ENCODE measurements at places on chromosomes 2 and 18.

DNA sequence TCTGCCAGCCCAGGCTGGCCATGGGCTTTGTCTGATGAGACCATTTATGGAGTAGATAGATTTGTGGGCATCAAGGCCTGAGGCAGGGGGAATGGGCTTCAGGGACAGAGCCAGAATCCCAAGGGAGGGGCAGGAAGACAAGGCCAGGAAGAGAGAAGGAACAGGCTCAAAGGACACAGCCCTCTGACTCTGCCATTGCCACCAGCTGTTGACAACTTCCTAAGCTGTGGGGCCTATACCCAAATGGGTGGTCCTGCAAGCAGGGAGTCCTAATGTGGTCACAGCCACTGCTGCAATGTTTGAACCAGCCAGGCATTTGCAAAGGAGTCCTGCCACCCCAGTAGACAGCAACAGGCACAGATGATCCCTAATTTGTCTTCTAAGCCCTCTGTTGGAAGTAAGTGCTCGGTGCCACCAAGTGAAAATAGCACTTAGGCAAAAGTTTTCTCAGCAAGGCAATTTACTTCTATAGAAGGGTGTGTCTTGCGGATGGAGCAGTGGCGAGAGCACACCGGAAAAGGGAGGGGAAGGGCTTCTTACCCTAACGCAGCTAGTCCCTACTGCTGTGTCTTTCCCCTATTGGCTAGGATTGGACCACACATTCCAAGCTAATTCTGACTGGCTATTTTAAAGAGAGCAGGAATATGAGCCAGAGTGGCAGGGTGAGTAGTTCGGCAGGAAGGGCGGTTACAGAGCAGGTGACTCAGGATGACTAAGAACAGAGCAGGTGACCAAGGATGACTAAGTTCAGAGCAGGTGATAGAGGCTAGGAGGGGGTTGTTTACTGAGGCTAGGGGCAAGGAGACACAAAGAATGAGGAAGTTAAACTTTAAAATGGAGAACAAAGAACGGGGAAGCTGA, 47.2 kb downstream of the C1QL2 start:
- DNase-seq, result no peak

- no peak for DNase-seq
These were observed 8.0 kb upstream of the MYL1 start for GRCh38 chr2:210323003-210323402.

GRCh38 chr2:109131777-109132176, 2.8 kb downstream of the SH3RF3 start:
- DNase-seq, result no peak

DNA sequence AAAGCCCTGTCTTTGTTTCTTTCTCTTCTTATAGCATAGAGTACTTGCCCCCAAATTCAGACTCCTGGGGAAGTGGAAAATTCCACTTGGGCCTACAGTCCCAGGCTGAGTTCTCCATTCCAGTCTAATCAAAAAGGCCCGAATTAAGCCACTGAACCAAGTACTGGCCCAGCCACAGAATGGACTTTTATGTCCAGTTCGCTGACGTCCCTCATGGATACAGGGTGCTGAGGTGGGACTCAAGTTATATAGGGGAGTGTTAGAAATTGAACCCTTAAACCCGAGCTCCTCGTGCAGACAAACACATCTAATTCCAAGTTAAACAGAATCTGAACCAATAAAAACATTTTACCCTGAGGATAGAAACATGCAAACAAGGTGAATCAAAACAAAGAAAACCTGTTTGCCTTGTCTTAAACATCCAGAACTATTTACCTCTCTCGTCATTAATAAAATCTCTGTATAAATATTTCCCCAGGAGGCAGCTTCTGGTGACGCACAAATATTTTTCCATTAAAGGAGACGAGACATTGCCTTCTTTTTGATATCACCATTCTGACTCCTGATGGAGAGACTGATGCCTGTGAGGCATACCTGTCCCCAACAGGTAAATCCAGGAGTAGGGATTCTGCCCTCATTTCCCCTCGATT, 136.8 kb upstream of the ARL4C start:
- no peak for DNase-seq

DNA sequence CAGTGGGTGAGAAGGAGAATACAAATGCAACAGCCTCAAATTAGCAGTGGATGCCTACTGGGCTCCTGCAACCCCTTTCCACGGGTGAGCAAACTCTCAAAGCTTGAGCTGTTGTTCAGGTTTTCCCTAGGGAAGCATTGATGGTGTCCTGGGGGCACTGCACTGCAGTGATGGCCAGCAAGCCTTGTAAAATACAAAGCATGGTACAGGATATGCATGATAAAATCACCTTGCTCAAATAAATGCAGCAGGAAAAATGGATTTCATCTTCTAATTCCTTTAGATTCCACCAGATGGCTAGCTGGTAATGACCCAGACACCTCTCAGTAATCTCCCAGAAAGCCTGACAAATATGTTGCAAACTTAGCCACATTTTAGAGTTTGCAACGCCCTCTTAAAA, 698.2 kb downstream of the TRIB2 start:
- no peak for DNase-seq

DNA sequence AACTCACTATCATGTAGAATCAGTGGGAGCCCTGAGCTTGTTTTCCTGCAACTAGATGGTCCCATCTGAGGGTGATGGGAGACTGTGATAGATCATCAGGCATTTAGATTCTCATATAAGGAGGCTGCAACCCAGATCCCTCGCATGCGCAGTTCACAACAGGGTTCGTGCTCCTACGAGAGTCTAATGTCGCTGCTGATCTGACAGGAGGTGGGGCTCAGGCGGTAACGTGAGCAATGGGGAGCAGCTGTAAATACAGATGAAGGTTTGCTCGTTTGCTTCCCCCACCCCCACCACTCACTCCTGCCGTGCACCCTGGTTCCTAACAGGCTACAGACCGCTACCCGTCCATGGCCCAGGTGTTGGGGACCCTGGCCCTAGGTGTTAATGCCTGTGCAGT, 113.6 kb downstream of the RNF144A start:
- DNase-seq, result no peak

- DNase-seq, result no peak
These were observed 628.6 kb upstream of the ID2 start for GRCh38 chr2:8053216-8053615.

- no peak for DNase-seq
These were observed 24.6 kb upstream of the CREB1 start for GRCh38 chr2:207505171-207505570.

DNA sequence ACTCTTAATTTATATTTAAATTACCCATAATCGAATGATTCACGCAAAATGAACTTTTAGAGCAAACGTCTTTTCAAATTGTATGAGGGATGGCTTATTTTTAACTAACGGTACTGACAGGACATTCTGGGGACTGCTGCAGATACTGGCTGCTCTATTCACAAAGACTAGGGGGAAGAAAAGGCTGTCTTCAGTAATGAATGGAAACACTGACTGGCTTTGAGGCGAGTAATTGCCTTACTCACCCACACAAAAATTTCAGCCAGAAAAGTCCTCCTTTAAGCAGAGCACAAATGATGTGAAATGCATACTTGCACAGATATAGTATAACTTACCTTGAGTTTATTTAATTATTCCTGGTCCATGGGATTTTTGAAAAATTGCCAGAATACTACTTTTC, 852.6 kb downstream of the DPP10 start:
- DNase-seq, result no peak

- DNase-seq, result no peak
These were observed 112.9 kb downstream of the SOS1 start for GRCh38 chr2:39007875-39008504.

DNA sequence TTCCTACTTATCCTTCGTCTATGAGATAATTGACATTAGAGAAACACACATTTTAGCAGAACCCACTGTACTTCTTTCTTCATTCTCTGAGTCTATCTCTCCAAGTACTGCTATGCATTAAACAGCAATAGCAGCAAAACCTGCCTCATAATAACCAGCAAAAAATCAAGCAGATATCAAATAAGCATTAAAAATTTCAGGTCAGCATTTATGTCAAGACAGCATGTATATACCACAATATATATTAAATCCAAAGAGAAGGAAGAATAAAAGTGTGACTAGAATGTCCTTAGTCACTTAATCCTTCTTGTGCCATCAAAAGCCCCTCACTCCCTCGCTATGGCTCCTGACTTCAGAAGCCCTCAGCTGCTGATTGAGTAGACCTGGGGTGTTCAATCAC, 131.3 kb downstream of the MGAT5 start:
- no peak for DNase-seq

GRCh38 chr2:12734914-12735654, 18.3 kb downstream of the TRIB2 start:
- no peak for DNase-seq

GRCh38 chr2:17918789-17919188, 40.3 kb downstream of the KCNS3 start:
- DNase-seq, result no peak

DNA sequence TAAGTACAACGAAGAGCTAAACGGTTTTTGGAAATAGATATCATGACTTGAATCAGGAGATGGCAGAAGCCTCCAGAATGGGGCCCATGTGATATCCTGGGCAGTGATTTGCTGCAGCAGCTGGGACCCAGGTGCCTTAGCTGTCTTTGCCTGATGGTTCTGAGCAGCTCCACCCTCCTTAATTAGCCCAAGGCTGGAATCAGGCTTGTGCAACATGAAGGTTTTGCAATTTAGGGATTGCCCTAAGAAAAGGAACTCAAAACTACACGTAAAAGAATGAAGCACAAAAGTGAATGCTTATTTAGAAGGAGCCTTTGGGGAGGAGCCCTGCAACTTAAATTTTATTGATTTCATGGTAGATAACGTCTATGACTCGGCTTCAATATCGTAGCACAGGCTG, 17.3 kb upstream of the CNDP2 start:
- DNase-seq, result no peak

GRCh38 chr2:50476174-50476573, 555.8 kb downstream of the NRXN1 start:
- no peak for DNase-seq

DNA sequence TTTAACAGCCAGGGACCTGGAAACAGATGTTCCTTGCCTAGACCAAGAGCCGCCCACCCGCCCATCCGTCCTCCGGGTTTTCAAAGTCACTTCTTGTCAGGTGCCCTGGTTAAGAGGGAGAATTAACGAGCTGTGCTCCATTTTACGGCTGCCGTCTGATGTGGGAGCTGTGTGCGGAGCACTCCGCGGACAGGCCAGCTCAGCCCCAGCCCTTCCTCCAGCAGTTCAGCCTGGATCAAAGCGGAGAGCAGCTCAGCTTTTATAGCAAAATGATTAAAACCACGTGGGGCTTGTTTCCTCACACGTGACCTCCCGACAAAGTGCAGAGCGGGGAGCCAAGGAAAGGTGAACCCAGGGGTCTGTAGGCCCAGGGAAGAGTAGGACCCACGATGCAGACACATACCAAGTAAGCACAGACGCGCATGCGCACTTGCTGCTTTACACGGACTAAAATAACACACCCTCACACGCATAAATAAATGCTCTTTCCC, 46.1 kb upstream of the PKDCC start:
- DNase-seq, result no peak

DNA sequence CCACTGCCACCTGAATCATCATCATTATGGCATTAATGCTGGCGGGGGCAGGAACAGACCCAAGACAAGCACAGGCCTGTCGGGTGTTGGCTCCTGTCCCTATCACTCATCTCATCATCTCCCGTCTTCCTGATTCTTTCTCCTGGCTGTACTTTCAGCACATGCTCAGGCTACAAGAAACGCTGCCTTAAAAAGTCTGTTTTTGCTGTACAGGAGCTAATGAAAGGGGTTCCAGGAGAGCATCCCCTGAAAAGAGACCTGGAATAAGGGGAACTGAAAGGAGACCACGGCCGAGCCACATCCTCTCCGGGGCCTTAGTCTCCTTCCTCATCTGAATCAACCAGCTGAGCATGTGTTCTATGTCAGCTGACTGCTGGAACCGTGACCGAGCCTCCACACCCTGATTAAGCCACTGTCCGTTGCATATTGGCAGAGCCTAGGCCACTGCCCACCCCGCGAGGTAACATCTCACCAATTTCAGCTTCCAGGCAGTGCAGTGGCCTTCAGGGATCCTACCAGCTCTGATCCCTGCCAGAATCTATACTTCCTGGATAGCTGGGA, 62.6 kb downstream of the DNMT3A start:
- DNase-seq, result no peak

DNA sequence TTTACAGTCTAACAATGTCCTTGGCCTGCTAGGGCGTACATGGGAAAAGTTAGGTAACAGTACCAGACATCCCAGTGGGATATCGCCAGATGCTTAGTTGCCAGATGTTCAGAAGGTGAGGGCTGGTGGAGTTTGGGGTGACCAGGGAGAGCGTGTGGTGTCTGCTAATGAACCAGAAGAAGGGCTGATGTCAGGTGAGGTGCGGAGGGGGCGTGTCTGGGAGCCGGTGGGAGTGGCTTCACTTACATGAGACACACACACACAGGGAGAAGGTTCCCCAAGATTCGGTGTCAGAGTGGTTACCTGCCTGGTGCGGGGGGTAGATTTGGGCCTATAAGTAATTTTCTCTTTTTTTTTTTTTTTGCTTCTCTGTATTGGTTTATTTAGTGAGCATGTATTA, 12.2 kb downstream of the RAB31 start:
- no peak for DNase-seq

DNA sequence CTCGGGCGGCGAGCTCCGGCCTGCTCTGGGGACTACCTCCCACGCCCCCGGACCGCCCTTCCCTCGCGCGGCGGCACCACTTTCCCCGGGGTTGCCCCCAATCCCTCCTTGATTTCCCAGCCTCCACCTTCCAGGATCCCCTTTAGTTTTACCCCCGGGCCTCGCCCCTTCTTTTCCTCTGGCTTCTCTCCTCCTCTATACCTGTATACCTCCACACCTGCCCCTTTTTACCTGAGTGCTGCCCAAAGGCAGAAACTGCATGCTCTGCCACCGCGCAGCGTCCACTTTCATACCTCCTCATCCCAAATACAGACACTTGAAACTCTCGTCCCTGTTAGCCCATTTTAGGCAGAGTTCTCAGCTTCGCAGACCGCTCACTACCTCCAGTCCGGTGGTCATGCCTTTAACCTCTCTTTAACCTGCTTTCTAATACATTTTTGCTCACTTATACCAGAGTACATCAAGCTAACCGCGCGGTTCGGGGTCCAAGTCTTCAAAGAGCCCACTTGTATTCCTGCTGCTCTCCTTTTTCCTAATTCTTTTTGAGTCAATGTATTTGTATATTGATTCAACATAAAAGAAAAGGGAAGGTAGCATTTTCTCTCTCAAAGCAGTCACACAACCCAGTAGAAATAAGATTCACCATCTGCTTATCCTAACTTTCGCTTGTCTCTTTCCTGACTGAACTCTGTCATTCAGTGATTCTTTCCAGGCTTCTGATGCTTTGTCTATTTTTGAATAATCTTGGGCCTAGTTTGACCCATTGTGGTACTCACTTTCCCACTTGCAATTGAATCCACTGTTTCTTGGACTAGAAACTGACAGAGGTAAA, 901 bp downstream of the SPOPL start:
- DNase-seq, result no peak

GRCh38 chr2:59583173-59583765, 970.2 kb downstream of the BCL11A start:
- no peak for DNase-seq

GRCh38 chr2:24766609-24767008, 26.6 kb downstream of the PTRHD1 start:
- no peak for DNase-seq

GRCh38 chr2:147463881-147464520, 380.8 kb upstream of the ACVR2A start:
- no peak for DNase-seq

GRCh38 chr2:127527001-127527804, 914 bp upstream of the IWS1 start:
- DNase-seq, result no peak

- DNase-seq, result no peak
These were observed 204.2 kb downstream of the CYP26B1 start for GRCh38 chr2:71943238-71944182.
